ENCODE measurements at places on chromosomes 4 and X.

- no peak for DNase-seq
These were observed 12.0 kb downstream of the HMX1 start for GRCh38 chr4:8859550-8860095.

DNA sequence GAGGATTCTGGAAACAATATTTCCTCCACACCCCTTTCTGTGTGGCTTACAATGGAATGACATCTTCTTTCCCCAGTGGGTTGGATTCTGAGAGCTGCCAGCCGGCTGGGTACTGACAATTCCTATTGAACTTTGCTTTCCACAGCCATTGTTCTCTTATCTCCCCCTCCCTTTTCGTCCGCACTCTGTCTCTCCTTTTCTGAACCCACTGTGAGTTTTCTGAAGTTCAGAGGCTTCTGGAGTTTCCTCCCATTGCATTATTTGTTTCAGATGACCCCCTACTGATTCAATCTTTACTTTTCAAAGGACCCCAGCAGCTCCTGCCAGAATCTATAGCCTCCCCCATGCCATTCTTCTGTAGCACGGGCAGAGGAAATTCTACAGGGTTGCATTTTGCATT is 10.4 kb downstream of the SMPX start:
- no peak for DNase-seq

- no peak for DNase-seq
These were observed 74.2 kb downstream of the KIT start for GRCh38 chr4:54731976-54732375.

DNA sequence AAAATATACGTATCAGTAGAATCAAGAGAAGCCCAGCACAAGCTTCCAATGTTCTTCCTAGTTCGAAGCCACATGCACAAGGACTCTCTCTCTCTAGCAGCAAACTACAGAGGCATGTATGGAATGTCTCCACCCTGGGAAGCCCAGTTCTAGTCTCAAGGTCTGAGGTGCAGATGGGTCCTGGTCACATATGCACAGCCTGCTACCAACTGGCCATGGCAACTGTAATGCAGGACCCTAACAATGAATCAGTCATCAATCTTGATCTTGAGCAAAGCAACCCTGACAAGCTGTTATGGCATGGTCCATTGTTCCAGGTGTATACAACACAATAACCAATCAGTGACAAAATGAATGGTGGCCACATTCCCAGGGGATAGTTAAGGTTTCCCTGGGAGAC is 55.8 kb downstream of the MBNL3 start:
- no peak for DNase-seq

DNA sequence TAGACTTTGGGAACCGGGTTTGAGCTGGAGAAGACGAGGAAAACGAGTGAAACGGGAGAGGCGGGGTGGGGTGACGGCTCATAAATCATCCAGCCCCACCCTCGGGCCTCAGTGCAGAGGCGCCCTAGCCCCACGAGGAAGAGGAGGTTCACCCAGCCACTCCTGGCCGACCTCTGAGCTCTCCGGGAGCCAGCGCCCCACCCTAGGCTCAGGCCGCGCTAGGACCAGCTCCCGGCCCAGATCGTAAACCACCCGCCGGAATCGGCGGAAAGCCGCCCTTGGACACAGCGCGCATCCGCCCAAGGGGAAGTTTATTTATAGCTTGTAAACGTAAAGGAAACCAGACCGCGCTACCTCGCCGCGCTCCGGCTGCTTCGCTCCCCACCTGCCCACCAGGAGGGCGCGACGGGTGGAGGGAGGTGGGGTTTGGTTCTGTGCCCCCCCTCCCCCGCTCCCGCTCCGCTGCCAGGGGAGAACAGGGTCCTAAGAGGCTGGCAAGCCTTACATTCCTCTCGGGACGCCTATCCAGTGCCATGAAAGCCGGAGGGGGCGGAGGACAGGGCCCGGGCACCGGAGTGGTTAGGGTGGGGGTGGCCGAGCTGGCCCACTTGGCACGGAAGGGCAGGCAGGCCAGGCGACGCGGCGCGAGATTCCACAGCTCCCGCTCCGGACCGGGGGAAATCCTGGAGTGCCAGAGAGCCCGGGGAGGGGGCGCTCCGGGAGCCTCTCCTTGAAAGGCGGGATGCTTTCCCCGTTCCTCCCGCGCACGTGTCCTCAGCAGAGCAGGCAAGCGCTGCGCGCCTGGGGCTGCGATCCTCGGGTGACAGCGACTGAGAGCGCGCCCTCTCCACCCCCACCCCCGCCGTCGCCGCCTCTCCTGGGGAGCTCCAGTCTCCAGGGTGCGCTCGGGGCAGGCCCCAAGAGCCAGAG is 84.2 kb downstream of the BCOR start:
- DNase-seq = peak; percentile 13

DNA sequence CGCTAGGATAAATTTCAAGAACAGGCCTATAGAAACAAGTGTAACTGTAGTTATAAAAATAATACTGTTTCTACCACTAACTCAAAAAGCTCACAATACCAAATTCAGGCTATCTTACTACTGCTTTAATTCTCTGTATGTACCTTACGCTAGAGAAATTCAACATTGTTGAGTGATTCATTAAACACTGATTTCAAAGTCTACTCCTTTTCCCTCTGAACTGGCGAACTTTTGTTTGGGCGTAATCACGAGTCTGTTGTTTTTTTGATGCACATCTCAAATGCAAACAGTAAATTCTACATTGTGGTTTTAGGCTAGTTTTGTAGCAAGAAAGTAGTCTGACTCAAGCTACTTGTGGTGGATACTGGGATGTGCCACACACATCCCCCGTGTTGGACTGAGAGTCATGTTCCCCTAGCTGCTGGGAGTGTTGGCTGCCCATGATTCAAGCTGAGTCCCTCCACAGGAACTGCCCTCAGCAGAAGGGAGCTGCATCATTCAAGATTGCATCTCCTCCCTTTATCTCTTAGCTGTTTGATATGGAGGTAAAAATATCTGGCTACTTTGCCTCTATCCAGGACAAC is 406.1 kb downstream of the RAPGEF2 start:
- no peak for DNase-seq

DNA sequence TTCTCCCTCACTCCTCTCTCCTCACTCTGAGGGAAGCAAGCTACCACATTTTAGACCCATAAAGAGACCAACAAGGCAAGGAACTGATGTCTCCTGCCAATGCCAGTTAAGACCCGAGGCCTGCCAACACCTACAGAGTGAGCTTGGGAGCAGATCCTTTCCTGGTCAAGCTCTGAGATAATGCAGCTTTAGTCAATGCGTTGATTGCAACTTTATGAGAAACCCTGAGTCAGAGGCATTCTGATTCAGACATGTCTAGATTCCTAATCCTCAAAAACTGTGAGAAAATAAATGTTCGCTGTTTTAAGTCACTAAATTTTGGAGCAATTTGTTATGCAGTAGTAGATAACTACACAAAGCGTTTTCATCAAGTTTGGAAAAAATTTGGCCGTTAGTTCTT is 115.5 kb downstream of the JADE1 start:
- no peak for DNase-seq

GRCh38 chrX:21412029-21412428 is 37.8 kb downstream of the CNKSR2 start:
- no peak for DNase-seq

- no peak for DNase-seq
These were observed 3.4 kb upstream of the CYBB start for GRCh38 chrX:37776283-37776986.

- DNase-seq = peak; percentile 41
These were observed 784 bp upstream of the ANXA5 start for GRCh38 chr4:121697564-121697963.

GRCh38 chrX:13283512-13283911 is 36.3 kb downstream of the ATXN3L start:
- no peak for DNase-seq

- no peak for DNase-seq
These were observed 56.2 kb downstream of the SPATA18 start for GRCh38 chr4:52107336-52107735.

DNA sequence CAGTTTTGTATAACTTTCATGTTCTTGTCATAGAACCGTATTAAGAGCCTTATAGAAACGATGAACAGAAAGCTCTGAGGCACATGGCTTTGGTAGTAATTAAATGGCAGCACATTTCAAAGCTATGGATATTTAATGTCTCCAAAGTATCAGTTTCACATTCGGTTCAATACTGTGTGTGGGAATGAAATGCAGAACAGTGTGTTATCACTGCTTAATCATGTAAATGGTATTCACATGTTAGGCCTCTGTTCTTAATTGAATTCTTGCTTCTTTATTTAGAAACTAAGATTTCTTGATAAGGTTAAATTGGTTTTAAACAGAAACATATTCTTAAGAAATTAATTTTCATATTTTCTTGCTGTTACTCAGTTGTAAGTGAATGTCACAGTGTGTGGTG is 701.0 kb upstream of the PITX2 start:
- no peak for DNase-seq

- DNase-seq = no peak
These were observed 124.5 kb downstream of the NHS start for GRCh38 chrX:17499512-17499911.
